Activated CD4-positive, alpha-beta T cell treated with anti-CD3 and anti-CD28 coated beads, Interleukin-2, amount 50 U/mL, for 4 hours (primary cell): ENCODE measurements at places on chromosomes 2 and 18.

DNA sequence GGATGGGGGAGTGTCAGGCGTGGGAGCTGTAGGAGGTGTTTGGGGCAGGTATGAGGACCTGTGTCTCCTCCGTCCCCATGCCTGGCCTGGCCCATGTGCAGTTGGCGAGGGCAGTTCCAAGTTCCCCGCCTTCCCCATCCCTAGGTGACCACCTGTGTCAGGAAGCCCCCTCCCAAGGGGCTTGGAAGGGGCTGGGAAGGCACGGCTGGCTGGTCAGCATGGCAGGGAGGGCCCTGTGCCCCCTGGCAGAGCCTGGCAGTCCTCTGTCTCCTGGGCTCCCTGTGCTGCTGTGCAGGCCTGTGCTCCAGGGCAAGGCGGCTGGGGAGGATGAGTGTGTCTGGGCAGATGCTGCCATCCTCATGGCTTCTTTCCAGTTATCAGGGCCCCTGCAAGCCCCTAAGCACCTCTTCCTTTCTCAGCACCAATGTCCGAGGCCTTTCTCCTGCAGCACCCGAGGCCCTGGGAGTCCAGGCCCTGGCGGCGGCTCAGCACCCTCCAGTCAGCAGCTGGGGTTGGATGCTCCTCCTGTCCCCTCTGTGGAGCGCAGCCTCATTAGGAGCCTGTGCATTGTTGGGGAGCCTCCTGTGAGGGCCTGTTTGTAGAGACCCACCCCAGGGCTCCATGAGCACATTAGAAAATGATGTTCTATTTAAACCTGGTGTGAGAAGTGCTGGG is 101.7 kb downstream of the FAM210A start:
- no peak for DNase-seq

GRCh38 chr2:38603402-38604290 is 918 bp upstream of the HNRNPLL start:
- DNase-seq, result peak; percentile 79

- no peak for DNase-seq
These were observed 154.2 kb upstream of the DLX2 start for GRCh38 chr2:172256886-172257285.

DNA sequence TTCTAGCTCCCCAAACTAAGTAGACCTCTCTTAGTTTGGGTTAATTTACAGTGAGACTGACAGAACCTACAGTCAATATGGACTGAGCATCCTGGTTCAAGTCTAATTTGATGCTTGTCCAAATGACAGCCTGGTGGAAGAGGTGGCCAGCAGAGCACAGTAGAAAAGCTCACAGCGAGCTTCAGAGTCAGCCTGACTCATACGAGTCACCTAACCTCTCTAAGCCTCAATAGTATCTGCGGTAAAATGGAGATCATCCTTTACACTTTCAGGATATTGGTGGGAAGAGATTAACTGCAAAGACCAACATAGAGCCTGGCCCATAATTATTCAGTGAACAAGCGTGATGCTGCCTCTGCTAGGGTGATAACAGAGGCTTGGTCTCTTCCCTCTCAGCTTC is 54.5 kb downstream of the DOCK10 start:
- no peak for DNase-seq

DNA sequence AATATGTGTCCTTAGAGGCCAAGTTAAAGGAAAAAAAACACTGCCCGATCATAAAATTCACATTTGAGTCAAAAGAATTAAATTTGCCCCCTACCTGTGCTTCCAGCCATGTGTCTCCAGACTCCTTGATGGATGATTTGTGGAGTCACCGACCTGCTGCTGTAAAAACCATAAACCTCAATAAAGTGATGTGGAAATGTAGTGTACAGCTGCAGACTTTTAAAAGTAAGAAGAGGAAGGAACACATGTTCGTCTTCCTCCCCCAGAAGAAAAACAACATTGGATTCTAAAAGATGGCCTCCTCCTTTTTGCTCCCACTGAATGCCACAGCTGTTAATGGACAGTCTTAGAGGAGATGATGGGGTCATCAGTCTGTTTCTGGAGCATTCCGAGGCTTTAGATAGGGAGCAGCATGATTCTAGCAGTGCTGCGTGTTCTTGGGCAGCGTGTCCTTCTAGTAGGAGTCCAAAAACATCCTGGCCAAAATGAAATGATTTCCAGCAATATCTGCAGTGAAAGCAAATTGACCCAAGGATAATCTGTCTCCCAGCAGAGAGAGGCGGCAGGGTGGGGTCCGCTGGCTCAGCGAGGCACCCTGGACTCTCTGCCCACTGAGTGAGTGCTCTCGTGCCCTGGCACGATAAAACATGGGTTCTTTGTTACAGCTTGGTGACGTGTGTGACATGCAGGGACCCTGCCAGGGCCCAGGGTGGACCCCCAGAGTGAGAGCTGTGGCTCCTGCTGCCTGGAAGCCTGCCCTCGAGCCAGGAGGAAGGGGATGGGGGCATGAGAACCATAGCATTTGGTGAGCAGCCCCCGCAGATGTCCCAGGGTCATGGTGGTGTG is 196.1 kb downstream of the FAM210A start:
- no peak for DNase-seq

DNA sequence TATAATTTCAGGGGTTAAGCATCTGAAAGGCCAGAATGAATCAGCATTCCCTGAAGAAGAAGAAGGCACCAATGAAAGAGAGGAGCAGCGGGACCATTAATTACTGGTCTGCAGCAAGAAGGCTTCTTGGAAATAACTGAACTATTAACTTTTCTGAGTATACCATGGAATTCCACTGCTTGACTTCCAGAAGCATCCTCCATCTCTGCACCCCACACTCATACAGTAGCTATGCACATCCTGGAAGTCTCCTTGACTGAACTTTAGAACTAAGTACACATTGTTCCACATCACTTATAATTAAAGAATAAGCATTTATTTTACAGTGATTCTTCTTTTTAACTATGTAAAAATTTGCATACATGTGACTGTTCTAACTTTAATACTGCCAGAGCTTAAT is 131.5 kb downstream of the PPP1R1C start:
- no peak for DNase-seq

DNA sequence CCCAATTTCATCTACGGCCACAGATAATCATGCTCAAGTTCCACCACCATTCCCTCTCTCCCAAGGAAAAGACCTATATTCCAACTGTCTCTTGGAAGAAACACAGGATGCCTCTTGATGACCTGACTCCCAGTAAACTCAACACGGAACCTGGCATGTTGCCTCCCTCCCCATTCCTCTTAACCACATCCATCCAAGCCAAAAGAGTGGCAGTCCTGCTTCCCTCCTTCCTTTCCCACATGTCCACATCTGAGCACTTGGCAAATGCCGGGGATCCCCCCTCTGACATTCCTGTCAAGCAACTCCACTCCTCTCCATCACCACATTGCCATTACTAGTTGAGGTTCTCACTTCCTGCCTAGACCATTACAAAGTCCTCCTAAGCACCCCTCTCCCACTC is 49.4 kb downstream of the PID1 start:
- DNase-seq, result no peak

DNA sequence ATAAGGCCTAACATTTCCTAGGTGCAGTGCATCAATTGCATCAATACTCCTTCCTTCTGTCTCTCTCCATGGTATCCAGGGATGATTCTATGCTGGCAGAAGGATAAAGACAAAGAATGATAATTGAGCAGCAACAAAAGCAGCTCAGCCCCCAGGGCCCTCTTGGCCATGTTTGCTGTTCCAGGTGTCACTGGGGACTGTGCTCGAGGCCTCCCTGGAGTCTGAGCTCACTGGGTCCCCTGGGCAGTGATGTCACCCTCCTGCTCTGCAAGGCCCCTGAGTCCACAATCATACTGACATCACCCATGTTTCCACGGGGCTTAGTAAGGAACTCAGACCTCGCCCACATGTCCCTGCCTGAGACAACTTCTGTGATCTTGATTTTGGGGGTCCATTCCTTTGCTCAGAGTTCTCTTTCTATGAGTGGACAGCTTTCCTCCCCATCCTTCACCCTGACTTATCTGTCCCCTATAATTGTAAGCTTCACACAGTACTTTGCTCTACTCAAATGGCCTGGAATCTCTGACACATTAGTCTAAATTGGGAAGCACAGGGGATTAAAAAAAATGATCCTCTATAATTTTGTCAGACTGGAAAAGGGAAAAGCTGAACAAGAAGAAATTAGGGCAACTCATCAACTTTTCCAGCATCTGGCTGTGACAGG is 15.8 kb upstream of the EXOC6B start:
- no peak for DNase-seq

DNA sequence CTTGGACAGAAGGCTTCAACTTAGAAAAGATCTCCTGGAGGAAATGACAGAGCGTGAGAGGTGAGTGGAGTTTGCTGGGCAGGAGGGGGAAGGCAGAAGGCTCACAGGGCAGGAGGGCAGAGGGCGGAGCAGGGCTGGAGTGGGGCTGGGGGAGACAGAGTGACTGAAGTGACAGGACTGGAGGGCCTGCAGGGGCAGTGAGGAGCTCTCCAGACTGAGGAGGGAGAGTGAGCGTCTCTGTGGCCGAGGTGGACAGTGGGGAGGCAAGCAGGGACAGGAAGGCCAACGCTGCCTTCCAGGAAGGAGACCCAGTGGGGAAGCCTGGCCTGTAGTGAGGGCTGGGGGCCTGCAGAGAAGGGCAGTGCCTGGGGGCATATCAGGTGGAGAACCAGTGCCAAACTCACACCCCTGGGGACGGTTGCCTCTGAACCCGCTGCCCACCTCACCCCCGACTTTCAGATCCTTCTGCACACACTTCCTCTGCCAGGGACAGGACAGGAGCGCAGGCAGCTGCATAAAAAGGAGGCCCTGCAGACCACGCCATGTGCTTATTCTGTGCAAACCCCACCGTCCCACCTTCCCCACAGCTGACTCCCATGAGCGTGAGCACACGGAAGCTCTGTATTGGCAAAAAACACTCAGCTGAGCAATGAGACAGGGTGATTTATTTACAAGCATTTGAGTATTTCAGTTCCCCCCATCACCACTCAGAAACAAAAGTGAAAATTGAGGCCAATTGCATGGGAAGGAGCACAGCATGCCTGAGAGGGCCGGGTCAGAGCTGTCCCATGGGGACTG is 244.3 kb downstream of the FAM210A start:
- no peak for DNase-seq

DNA sequence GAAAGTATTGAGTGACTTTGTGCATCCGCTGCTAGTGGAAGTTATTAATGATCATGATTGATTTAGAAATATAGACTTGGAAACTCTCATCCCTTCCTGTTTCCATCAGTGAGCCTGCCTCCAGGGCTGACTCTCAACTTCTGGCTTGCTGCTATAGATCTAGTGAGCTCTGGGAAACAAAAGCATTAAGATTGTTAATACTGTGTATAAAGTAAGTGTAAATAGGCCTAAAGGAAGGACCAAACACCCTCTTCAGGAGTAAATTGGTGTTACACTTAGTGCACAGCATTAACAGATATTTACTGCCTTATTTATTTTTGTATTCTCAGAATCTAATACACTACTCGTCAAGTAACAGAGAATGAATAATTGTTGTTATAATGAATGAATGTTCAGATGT is 285.6 kb downstream of the THSD7B start:
- DNase-seq, result no peak

GRCh38 chr2:66495788-66496640 is 61.1 kb downstream of the MEIS1 start:
- no peak for DNase-seq

- no peak for DNase-seq
These were observed 119.0 kb upstream of the ZFP36L2 start for GRCh38 chr2:43345391-43345813.

GRCh38 chr2:229296536-229296935 is 25.4 kb upstream of the PID1 start:
- DNase-seq, result no peak

- DNase-seq, result no peak
These were observed 39.0 kb downstream of the VAPA start for GRCh38 chr18:9952633-9953416.

DNA sequence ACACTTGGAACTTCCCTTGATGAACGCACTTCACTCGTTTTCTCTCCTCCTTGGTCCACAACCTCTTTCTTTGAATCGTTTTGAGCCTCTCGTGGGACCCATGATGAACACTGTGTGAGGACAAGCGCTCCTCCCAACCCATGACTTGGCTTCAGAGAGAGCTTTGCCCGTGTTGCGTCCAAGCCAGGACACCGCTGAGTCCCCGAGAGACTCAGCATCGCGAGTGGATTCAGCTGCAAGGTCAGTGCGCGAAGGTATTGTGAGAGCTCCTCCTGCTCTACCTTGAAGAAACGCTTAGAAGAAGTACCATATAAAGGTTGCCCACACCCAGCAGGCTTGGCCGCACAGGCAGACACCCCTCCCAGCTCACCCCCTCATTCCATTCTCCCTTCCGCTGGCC is 58.7 kb downstream of the ZNF516 start:
- no peak for DNase-seq

DNA sequence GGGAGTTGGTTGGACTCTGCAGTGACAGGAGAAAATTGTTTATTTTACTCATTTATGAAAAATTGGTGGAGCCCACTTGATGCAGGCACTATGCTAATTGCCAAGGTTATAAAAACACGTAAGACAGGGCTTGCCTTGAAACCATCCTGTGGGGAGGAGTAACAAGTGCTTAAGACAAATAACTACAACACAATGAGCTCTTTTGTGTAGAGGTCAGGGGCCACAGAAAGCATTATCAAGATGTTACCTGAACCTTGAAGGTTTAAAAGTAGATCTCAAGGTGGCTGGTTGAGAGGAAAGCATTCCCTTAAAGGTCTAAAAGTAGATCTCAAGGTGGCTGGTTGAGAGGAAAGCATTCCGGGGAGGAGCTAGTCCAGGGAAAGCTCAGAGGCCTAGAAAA is 381.8 kb upstream of the POU3F3 start:
- no peak for DNase-seq
